ENCODE measurements at places on chromosomes 4 and X. TPM values are rescaled to one million over a fixed set of nuclear protein-coding genes. Genes with fewer than 3 reads are reported as not detected.

GRCh38 chr4:70630162-70630561 is 1.6 kb downstream of the ENAM start:
- DNase-seq: no peak

GRCh38 chr4:5707366-5707765 is 993 bp downstream of the EVC2 start:
- no peak for DNase-seq

The MAGEA11 gene
- polyA plus RNA-seq: not detected

- no peak for DNase-seq
Observed at GRCh38 chrX:72052415-72053090, 79.2 kb downstream of the RTL5 start.
